DMS 273 treated with DMSO at 0.1 percent for 48 hours (cell line): ENCODE measurements at places on chromosomes 13 and 19.
A peak's percentile ranks its signal among the peaks of the same experiment; 100 is the strongest.

DNA sequence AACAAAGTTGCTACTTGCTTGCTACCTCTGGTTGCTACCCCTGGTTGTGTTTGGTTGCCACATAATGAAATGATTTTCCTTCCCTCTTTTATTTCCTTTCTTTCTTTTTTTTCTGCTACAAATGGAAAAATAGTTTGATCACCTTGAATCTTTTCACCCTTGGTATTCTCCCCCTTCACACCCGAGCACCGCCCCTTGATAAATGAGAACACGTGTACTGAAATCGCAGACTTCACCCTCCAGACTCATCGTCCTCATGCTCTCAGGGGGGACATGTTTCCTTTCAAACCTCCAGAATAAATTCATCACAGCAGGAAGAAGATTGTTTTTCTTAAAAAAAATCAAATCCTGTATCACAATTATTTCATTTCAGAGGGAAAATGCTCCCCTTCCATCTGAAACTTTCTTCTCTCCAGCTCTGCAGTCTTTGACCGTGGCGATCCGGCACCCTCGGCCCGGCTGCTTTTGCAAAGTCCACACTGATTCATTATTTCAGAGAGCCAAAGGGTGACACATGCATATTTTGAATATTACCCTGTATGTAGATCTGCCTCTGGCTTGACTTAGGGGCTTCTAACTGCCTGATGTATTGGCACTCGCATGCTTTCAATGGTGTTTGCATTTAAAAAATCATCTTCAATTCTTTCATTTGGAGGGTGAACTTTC, 222.6 kb upstream of the MAB21L1 start:
- no peak for DNase-seq

DNA sequence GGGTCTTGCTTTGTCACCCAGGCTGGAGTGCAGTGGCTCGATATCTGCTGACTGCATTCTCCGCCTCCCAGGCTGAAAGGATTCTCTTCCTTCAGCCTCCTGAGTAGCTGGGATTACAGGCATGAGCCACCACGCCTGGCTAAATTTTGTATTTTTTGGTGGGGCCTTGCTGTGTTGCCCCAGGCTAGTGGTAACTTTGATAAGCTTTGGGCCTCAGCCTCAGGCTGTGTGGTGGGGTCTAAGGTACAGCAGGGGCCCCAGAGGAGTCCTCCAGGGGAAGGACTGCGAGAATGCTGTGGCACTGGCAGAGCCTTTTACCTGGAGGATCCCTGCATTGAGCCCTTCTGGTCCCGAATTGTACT, 7.2 kb downstream of the DOT1L start:
- DNase-seq: no peak

DNA sequence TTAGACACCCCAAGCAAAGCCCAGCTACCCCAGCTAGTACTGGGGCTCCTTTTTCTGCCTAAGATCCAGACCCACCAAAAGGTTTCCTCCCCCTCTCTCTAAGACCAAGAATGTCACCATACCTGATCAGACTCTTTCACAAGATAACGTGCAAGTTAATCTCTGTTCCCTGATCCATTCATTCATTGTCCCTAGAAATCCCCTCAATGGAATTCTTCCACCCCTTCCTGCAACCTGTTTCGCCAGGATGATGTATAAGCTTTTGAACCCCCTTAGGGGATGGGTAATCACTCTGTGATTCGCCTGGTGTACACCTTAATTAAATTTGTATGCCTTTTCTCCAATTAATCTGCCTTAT, 17.3 kb upstream of the CLN5 start:
- no peak for DNase-seq

DNA sequence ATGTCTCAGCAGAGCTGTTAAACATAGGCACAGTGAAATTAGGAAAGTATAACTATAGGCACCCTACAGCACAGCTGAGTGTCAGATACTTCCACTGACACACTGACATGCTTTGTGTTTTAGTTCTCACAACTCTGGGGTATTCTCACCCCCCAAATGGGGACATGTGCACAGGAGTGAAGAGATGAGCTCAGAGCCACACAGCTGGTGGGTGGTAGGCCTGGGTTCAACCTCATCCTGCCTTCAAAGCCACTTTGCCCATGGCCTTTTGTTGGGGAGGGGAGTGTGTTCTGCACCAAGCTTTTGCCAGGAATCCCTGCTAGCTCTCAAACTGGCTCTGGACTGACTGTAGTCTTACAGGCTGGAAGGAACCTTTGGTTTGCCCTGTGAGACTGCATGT, 1.7 kb upstream of the SLC35E1 start:
- no peak for DNase-seq

DNA sequence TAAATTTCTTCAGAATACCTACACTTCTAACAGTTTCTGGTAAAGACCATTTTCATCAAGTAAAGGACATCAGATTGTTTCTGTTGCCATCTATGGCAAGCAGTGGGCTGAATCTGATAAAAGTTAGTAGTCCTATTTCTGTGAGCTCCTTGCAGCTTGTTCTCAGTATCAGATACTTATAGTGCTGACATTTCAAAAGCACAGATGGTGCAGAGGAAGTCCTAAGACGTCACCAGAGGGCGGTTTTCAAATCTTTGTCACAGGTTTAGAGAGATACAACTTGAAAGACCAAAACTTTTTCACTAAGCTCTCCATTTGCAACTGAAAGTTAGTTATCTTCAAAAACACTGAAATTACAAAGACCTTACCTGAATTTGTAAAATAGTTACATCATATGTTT, 719.8 kb downstream of the SLITRK1 start:
- DNase-seq: no peak

DNA sequence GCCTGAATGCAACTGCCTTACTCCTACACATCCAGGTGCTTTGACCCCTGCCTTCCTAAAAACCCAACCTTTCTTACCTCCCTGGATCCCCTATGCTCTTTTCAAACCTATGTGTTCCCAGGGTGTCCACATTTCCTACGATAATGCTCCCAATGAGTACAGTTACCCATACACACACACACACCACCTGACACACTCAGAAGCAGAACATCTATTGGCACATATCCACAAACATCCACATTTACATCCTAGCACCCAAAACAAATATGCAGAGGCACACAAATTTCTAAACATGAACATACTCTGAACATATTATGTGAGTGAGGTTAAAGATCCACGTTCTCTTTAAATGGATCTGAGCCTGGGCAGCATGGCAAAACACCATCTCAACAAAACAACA, 22.4 kb upstream of the PLAUR start:
- DNase-seq: no peak

GRCh38 chr19:27872370-27872769, 1340.6 kb downstream of the UQCRFS1 start:
- DNase-seq: no peak

DNA sequence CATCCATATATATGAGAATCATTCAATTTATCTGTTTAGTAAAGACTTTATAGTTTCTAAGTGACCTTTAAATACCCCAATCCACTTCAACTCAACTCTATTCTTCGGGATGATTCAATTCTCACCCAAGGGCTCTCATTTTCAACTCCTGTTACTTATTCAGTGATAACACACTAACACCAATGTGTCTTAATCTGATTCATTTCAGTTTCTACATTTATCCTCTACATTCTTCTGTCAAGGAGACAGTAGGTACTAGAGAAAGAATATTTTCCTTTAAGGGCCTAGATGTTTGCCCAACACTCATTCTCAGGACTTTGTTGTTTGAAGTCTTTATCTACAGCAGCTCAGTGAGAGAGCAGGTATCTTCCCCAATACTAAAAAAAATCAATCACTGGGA, 7.1 kb downstream of the ARGLU1 start:
- no peak for DNase-seq

GRCh38 chr19:29411113-29411581, 114.6 kb upstream of the VSTM2B start:
- DNase-seq: peak; percentile 55

DNA sequence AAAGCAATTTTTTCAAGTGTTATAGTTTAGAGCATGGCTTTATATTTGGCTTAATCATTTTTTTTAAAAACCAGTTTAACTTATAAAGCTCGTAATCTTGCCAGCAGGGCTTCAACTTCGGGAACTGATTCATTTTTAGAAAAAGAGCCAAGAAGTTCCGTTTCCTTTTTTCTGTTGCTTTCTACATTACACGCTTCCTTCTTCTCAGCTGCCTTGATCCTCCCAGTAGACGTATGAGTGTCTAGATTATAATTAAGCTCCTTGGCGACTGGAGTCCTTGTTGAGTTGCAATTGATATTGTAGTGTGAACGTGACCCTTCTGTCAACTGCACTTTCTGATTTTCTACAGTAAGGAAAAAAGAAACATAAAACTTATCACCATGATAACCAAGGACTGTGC, 497.2 kb downstream of the DIAPH3 start:
- no peak for DNase-seq

DNA sequence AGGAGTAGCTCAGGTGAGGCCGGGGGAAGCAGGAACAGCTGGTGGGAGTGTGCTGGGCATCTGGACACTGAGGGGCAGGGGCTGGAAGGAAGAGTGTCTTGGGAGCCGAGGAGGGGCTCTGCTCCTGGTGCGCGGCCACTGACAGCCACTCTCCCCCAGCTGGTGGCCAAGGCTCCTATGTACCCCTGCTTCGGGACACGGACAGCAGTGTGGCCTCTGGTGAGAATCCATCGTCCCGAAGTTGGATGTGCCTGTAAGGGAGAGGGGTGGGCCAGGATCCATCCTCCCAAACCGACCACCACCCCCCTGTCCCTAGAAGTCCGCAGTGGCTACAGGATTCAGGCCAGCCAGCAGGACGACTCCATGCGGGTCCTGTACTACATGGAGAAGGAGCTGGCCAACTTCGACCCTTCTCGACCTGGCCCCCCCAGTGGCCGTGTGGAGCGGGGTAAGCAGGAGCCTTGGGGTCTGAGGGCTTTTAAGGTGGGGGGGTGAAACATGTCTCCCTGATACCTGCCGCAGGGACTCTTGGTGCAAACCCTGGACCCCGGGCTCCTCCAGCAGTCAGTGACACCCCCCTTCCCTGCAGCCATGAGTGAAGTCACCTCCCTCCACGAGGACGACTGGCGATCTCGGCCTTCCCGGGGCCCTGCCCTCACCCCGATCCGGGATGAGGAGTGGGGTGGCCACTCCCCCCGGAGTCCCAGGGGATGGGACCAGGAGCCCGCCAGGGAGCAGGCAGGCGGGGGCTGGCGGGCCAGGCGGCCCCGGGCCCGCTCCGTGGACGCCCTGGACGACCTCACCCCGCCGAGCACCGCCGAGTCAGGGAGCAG, 2.0 kb upstream of the USF2 start:
- DNase-seq: no peak

DNA sequence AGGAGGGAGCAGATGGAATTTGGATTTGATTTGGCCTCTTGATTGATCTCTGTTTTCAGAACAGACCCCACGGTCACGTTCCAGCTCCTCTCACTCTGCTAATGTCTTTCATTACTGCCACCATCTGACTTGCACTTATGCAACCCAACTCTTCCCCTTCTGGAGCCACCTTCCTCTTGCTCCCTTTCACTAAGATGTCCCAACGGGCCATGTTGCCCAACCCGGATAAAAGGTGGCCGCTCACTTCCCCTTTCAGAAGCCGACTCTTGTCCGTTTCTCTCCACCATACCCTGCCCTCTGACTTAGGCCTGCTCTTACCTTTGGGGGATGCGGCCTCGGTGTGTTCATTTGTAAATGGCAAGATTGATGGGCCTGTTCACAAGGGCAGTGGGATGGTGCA, 27.4 kb upstream of the CYP4F8 start:
- no peak for DNase-seq

GRCh38 chr13:53907891-53908290, 879.3 kb downstream of the OLFM4 start:
- DNase-seq: no peak

GRCh38 chr13:108895220-108895704, 265.9 kb downstream of the MYO16 start:
- no peak for DNase-seq

GRCh38 chr13:110227864-110228643, 78.9 kb downstream of the COL4A1 start:
- no peak for DNase-seq

GRCh38 chr19:5349041-5349440, 8.4 kb upstream of the PTPRS start:
- DNase-seq: no peak

GRCh38 chr19:10936661-10937084, 8.1 kb downstream of the TIMM29 start:
- DNase-seq: peak; percentile 26

- no peak for DNase-seq
These were observed 45.2 kb downstream of the SUCLA2 start for GRCh38 chr13:47955836-47956235.

GRCh38 chr19:17848595-17849292, 962 bp upstream of the JAK3 start:
- DNase-seq: no peak

GRCh38 chr19:44430956-44431355, 17.3 kb downstream of the ZNF229 start:
- DNase-seq: no peak

GRCh38 chr13:91154558-91155353, 192.7 kb upstream of the MIR17HG start:
- no peak for DNase-seq

- no peak for DNase-seq
These were observed 680 bp downstream of the LIG4 start for GRCh38 chr13:108214441-108215271.
